ENCODE measurements at places on chromosomes 7 and 10. TPM values are rescaled to one million over a fixed set of nuclear protein-coding genes. Genes with fewer than 3 reads are reported as not detected.

LFNG gene
- total RNA-seq = 208 TPM

CLRN3 gene
- not detected for total RNA-seq

ELFN1 gene
- 0.12 TPM for total RNA-seq

PPP1R17 gene
- total RNA-seq = 0.20 TPM

MARVELD1 gene
- total RNA-seq = 0.54 TPM

ATP6V0E2 gene
- 15.4 TPM for total RNA-seq

GPRIN2 gene
- not detected for total RNA-seq
